ENCODE measurements at places on chromosomes 2 and 18.

DNA sequence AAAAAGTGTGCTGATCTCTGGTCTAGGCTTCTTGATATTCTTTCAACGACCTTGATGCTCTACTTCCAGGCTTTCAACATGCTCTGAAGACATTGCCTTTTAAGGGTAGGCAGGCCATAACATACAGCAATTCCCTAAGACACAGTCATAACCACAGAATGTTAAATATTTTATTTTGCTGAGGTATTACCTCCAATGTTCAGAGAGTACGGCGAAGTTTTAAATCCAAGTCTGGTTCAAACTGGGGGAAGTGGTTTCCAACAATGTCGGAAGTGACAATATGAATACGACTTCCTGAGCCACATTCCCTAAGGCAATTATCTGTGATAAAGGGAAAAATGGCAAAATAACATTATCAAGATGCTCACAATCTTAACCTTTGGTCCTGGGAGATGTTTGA, 1077.9 kb upstream of the PIK3C3 start:
- DNase-seq: no peak

DNA sequence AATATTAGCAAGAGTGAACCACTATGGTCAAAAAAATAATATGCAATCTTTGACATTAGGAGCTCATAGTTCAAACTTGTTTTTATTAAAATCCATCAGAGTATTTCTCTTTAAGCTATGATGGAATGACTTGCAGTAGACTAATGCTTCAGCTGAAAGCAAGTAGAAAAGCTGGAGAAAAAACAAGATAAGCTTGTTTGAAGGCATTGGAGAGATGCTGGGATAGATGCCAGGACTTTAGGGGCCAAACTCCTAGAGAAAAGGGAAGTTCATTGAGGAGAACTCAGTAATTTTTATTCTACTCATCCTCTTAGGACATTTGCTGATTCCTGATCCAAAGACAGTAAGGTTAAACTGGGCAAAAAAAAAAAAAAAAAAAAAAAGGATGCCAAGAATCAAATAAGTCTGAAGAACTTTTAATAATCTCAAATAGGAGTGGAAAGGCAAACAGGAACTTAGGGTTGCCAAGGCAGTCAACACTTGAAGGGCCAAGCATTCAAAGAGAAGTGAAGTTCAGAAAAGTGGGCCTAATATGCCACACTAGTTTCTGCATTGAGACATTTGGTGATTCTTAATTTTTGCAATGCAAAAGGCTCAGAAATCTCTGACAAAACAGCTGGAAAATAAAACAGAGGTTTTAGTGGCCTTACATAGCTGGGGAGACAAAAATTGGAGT, 19.7 kb upstream of the AFF3 start:
- DNase-seq: no peak

GRCh38 chr18:26574958-26575864, 26.9 kb upstream of the KCTD1 start:
- no peak for DNase-seq

- no peak for DNase-seq
Measured at GRCh38 chr2:12170121-12170520, 423.7 kb downstream of the LPIN1 start.

- DNase-seq: no peak
Measured at GRCh38 chr2:86397986-86398385, 43.2 kb upstream of the KDM3A start.

DNA sequence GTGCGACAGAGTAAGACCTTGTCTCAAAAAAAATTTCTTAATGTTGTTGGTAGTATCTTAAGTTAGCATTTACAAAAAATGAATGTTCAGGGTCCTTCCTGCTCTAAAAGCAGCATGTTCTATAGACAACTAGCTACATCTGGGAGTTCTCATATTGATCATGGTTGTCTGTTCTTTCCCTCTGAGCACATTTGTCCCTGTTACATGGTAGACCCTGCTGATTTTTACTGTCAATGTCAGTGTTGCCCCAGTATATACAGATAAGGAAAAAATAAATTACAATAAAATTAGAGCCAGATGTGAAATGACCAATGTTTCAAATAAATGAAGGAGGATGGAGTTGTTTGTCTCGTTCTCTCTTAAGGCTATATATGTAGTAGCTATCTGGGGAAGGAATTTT, 63.2 kb downstream of the KCMF1 start:
- DNase-seq: no peak

DNA sequence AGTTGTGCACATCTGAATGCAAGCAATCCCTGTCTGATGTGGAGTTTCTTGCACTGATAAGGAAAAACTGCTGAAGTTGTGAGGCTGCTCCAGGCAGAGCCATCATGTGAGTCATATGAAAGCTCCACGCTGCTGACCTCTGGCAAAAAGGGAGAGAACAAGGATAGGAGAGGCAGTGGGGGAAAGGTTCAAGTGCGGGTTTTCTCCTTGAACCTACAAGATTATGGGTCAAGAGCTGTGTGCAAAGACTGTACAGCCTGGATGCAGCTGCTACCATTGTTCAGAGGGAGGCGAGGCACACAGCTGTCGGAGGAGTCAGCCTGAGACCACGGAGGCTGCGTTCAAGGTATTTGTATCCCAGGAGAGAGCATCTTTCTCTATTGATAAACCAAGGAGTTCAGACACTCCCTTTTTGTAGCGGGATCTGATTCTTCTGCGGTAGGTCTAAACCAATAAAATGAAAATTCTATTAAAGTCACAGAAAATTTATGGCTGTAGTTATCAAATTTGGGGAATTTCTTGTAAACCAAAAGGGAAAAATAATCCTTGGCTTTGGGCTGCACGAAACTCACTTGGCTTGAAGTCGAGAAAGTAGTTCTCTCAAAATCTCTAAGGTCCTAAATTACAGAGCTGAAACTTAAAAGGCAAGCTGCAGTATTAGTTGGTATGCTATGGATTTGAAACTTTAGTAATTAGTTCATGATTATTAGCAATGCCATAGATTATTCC, at the start of gene CDK15:
Gene CDK15 (plus strand): TSS at position 96 of the 729 bp plus-strand sequence. CDS start 128 bp downstream, at position 224.
- DNase-seq: no peak

GRCh38 chr2:229104974-229105387, 166.1 kb downstream of the PID1 start:
- no peak for DNase-seq

- DNase-seq: no peak
Measured at GRCh38 chr18:63292831-63293683, 26.5 kb downstream of the BCL2 start.

GRCh38 chr2:201872591-201872990, 66.3 kb downstream of the CDK15 start:
- no peak for DNase-seq

DNA sequence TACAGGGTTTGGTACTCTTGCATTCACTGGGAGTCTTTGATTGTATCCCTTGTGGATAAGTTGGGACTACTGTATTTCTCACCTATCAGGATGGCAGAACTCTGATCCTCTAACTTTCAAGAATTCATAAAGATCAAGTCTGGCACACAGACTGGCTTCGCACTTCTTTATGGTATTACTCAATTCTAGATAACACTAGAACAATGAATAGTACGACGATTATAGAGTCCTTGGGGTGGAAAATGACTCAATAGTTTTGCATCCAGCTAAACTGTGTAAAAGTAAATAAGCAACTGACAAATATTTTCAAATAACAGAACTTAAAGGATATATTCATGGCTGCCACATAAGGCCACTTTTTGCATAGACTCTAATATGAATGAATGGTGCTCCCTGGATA, 103.4 kb upstream of the MEX3C start:
- no peak for DNase-seq

DNA sequence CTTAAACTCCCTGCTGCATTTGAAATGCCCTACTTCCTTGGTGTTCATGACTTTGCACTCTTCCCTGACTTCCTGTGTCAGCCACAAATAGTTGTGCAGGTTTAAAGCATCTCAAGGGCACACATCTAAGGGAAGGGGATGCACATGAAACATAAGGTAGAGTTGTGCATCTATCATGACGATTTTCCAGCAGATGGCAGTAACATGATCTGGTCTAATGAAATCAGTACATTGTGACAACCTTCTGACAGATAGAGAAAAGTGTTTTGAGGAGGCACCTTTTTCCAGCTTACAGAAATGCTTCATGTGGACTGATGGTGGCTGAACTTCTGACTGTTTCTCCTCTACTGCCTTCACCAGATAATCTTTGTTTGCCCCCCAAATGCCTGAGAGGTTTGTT, 238.9 kb downstream of the XIRP2 start:
- DNase-seq: no peak

DNA sequence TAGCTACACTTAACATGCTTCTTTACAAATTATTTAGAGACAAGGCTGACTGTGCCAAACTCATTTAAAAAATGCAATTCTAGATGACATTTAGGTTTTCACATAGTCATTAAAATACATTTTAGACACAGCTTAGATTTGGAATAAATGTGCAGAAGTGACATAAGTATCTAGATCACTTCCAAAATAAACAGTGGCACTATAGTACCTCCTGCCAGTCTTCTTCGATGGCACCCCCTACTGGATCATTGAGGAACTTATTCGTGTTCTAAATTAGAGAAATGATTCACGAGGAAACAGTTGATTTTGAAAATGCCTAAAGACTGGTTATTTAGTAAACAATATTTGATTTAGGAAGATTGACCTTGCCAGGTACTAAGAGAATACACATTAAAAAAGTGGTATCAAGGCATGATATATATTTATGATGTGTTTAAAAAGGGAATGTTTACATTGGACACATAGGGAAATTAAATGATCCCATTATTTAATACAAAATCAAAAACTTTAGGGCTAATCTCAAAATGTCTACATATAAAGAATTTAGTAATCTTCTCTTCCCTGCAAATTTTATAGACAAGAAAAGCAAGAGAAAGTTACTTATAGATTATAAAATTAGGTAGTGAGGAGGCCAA, 323.9 kb downstream of the XIRP2 start:
- no peak for DNase-seq

DNA sequence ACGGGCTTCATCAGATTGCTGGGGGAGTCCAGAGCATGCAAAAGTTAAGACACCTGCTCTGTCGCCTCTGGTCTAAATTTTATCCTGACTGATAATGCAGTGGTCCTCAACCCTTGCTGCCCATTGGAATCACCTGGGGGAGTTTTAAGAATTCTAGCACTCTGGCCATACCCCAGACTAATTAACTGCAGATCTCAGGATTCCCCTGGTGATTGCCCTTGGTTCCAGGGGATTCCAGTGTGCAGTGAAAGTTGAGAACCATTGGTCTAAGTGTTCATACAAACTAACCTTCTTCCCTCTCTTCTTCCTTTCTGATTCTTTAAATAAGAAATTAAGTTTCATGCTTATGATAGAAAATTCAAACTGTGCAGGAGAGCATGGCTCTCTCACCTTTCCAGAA, 105.7 kb upstream of the MGAT5 start:
- no peak for DNase-seq

DNA sequence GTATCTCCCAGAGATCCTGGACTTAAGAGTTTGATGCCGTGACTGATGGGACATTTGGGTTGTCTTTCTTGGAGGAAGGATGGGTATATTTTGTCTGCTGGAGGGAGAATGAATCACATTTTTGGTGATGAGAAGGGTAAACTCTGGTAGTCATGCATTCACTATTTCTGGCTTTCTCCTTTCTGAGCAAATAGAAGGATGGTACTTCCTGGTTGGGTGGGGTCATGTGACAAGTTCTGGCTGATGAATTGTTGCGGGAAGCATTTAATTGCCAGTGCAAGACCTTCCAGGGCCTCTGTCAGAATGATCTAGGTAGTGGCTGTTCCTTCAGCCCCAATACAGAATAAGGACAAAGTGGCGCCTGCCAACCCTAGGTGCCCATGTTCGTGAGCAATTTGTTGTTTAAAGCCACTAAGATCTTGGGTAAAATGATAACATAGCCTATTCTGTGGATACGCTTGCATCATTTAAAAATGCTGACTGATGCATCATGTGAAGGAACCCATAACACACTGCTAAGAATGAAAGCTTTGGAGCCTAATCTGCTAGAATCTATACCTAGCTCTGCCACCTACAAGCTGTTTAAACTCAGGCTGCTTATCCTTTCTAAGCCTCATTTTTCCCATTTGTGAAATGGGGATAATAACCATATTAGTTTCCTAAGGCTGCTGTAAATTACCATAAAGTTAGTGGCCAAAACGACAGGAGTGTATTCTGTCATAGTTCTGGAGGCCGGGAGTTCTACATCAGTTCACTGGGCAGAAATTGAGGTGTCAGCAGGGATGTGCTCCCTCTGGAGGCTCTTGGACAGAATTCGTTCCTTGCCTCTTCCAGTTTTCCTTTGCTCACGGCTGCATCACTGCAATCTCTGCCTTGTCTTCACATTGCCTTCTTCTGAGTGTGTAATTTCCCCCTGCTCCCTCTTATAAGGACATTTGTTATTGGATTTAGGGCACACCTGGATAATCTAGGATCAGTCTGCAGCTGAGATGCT, 281.3 kb downstream of the AGPS start:
- no peak for DNase-seq

DNA sequence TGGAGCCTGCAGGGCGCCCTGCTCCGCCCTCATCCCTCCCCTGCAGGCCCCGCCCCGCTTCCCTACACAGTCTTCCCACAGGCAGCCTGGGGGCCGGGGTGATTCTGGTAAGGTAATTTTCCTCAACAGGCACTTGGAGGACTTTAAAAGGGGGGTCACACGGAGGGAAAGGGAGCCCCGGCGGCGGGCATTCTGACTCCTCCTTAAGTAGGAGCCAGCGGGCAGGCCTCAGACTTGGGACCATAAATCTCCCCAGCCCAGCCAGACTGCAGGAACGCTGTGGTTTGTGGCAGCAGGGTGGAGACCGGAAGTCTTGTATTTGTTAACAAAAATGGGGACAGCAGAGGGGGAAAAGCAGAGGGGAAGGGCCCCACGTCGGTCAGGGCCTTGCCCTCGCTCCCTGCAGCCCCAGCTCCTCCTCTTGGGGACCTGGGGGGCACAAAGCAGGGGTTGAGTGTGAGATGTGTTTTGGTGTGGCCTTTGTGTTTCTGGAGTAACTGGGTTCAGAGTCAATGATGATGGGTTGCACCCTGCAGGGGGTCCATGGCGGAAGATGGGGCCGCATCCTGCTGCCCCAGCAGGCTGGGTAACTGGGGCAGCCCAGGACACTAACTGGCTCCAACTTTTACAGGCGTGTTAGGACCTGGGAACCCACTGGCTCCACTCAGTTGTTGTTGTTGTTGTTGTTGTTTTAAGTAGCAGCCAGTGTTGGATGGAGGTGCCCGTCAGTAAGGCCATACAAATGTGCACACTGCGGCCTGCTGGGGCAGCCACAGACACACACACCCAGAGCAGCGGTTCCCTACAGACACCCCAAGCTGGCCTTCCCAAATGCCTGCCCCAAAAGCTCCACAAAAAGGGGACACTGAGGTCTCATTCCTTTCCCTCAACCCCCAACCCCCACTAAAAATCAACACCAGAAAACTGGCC, 27.7 kb downstream of the SMAD7 start:
- no peak for DNase-seq

GRCh38 chr2:38185012-38185491, 109.1 kb upstream of the CYP1B1 start:
- no peak for DNase-seq

- no peak for DNase-seq
Measured at GRCh38 chr18:11002796-11003195, 146.6 kb downstream of the PIEZO2 start.

GRCh38 chr2:230218421-230218820, 1.4 kb downstream of the SP110 start:
- DNase-seq: no peak

DNA sequence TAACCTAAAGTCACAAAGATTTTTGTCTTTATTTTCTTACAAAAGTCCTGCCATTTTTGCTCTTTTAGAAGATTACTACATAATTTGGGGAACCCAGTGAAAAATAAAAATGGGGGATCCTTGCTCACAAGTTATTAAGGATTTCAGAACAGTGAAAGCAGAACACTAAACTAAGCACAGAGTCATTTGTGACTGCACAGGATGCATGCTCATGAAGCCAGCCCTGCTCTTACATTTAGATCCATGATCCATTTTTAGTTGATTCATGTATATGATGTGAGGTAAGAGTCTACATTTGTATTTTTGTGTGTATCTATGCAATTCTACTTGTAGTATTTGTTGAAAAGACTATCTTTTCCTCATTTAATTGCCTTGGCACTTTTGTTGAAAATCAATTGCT, 21.8 kb downstream of the SP140L start:
- no peak for DNase-seq
